T follicular helper cell (primary cell): ENCODE measurements at places on chromosomes 2 and 18.

GRCh38 chr2:28102455-28102874 is 211.9 kb downstream of the BABAM2 start:
- DNase-seq = no peak

DNA sequence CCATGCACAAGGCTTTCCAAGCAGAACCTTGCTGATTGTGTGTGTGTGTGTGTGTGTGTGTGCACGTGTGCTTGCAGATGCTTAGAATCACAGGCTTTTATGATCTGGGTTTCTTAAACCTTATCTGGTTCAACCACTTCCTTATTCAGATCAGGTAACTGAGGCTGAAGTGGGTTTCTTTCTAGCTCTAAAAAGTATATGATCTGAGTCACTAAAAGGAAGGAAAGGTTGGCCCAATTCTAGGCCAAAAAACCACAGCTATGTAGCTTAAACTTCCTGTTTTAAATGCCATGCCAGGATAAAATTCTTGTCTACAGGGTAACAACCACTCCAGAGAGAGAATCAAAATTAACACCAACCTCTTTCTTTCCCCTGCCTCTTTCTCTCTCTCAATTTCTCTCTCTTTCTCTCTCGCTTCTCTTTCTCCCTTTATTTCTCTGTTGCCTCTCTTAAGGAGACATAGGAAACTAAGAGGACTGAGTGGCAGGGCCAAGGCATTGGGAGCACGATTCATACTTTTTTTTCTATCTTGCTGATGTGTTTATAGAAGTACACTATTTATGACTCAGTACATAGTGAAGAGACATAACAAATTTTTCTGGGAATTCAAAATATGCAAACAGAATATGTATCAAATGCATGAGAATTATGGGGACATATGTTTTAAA is 140.3 kb downstream of the TRIB2 start:
- DNase-seq = no peak

GRCh38 chr2:122238006-122238559 is 482.6 kb downstream of the TSN start:
- DNase-seq = no peak

DNA sequence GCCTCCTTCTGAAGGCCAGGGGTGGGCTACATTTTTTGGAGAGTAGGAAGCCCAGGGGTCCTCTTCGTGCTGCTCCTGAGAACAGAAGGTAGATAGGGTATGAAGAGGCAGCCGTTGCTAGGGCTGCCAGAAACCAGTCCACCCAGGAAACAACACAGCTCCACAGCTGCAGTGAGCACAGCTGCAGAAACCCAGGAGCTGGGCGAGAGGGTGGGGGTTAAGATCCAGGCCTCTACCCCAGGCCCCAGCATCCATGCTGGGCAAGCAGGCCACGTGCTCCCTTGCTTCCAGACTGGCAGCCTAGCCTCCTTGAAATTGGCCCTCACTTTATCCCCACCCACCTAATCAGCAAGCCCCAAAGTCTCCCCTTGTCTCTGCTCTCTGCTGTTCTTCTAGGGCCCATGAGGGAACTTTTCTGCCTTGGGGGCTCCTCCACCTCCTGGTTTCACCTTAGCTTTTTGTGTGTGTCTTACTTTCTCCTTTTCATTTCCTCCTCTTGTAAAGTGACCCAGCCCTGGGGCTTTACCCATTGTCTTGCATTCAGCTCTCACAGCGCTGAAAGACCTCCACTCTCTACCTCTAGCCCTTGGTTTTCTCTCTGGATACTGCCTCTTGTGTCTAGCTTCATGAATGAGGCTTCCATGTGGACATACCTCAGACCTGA is 30.7 kb downstream of the STON1 start:
- no peak for DNase-seq
